ENCODE measurements at places on chromosomes 2 and 18.

- DNase-seq = peak; percentile 62
These were observed 81.1 kb downstream of the RAPH1 start for GRCh38 chr2:203453858-203454451.

GRCh38 chr2:25115902-25116301 is 52.5 kb downstream of the POMC start:
- no peak for DNase-seq

- DNase-seq = no peak
These were observed 1.4 kb upstream of the GAD1 start for GRCh38 chr2:170815311-170815710.

DNA sequence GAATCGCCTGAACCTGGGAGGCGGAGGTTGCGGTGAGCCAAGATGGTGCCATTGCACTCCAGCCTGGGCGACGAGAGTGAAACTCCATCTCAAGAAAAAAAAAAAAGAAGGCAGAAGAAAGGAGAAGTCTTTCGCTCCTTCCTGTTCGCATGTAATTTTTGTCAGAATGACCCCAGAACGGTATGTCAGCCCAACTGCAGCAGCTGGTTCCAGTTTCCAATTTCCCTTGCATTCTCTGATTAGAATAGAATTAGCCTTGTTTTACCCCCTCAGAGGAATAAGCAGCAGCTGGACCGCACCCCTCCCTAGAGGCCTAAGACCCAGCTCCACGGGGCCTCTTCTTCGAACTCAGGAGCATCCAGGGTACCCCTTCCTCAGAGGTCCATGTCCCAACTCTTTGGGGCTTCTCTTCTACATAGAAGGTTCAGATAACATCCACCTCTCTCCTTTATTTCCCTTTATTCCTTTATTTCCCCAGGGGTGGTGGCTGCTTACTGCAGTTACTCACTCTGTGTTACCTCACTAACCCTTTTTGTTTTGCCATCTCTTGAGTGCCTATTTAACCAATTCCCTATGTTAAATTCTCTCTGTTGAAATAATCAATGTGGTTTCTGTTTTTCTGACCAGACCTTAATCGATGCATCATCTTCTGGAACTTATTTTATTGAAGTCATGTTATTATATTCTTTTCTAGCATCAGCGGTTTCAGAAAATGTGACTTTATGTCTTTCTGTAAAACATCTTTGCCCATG is 7.2 kb upstream of the PUM2 start:
- no peak for DNase-seq

DNA sequence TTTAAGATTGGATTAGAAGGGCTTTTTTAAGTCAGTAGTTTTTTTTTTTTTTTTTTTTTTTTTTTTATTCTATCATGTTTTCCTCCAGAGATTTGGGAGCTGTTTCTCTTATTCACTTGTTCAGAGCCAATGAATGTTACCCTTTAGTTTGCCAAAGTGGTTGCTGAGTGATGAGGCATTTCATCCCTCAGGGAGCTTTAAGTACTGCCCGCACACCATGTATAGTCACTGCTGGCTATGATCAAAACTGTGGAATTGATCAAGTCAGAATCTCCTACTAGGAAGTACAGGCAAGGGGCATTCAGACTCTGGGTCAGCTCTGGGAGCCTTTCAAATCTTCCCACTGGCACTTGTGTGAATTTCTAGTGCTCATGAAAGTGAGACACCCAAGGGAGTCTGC is 201.6 kb downstream of the IKZF2 start:
- no peak for DNase-seq

GRCh38 chr18:27109451-27109850 is 75.7 kb downstream of the CHST9 start:
- DNase-seq = no peak

DNA sequence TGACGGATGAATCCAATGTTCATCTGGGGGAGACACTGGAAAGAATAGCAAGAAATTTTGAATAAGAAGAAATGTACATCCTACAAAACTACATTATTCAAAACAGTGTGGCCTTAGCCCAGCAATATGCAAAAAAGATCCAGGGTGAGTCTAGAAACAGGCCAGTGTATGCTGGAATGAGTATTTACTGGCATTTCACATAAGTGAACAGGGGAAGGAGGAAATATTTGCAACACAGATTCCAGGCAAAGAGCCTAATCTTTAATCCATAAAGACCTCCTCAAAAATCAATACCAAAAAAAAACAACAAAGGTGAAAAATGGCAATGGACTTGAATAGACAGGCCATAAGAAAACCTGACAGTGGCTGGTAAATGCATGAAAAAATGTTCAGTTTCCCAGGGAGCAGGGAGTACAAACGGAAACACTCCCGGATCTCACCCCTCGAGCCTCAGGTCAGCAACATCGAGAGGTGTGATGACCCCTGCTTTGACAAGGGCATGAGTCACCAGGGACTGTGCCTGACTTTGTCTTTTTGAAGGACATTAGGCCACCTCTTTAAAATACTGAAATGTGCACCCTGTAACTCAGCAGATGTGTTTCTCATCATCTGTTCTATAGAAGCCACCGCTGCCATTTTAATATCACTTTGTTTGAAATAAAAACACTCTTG is 12.7 kb upstream of the GPC1 start:
- DNase-seq = no peak

- DNase-seq = no peak
These were observed 102.8 kb downstream of the HIBCH start for GRCh38 chr2:190216829-190217228.

- DNase-seq = no peak
These were observed 106.0 kb downstream of the DTNB start for GRCh38 chr2:25567406-25567805.

DNA sequence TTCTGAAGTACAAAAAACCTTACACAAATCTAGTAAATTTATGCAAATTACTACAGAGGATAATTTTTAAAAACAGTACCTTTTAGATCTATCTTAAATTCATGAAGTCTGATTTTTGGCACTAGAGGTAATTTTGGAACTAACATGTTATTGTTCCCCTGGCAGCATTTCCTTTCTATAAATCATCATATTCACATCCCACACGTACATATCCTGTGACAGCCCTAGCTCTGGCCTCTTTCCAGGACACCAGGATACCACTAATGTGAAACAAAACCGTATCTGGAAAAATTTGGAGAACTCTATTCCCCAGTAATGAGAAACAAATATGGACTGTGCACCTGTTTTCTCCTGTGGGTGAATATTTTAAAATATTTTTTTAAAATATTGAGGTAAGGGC is 14.0 kb upstream of the BIRC6 start:
- DNase-seq = no peak

- DNase-seq = no peak
These were observed 9.4 kb downstream of the BCL11A start for GRCh38 chr2:60544062-60544461.

DNA sequence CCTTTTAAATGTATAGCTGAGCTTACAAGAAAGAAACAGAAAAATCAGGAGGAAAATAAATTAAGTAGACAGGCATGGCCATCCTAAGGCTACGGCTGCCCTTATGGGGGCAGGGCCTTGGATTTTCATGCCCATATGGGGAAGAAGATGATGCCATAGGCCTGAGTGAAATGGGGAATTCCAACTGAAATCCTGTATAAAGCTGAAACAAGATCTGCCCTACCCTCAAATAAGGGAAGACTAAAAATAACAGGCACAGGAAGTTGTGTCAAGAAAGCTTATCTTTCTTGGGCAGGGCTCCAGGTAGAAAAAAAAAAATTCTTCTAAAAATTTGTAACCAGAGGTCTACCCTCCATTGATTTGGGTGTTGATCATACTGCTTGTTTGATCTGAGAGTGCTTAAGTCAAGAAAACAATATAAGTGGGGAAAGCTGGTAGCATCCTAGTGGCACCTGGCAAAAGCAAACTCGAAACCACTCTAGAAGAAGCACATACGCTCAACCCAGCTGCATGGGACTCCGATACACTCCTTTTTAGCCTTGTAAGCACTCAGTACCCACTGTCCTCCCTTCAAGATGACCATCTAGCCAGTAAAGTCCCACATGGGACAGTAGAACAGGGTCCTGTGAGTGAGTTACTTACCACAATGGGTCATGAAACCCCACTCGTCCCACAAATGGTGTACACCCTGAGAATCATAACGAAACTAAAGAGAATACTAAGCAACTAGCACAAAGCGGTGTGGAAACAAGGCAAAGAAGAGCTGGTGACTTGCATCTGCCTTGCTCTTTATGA is 22.3 kb downstream of the DNAH7 start:
- DNase-seq = peak; percentile 5

GRCh38 chr2:182642328-182642727 is 73.7 kb upstream of the DNAJC10 start:
- no peak for DNase-seq

DNA sequence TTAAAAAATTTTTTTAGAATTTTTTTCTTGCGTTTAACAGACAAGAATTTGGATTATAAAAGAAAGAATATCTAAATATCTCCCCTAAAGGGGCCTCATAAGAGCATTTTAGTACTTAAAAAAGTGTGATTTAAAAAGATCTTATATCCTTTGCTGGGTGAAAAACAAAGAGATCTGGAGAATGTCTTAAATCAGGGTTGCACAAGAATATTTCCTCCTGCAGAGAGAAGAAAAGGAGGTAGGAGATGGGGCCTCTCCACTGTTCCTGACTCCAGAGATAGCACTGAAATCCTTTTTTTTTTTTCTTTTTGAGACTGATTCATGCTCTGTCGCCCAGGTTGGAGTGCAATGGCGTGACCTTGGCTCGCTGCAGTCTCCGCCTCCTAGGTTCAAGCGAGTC is 68.5 kb upstream of the OSR1 start:
- DNase-seq = no peak

GRCh38 chr2:38791744-38792143 is 13.7 kb downstream of the GEMIN6 start:
- no peak for DNase-seq

DNA sequence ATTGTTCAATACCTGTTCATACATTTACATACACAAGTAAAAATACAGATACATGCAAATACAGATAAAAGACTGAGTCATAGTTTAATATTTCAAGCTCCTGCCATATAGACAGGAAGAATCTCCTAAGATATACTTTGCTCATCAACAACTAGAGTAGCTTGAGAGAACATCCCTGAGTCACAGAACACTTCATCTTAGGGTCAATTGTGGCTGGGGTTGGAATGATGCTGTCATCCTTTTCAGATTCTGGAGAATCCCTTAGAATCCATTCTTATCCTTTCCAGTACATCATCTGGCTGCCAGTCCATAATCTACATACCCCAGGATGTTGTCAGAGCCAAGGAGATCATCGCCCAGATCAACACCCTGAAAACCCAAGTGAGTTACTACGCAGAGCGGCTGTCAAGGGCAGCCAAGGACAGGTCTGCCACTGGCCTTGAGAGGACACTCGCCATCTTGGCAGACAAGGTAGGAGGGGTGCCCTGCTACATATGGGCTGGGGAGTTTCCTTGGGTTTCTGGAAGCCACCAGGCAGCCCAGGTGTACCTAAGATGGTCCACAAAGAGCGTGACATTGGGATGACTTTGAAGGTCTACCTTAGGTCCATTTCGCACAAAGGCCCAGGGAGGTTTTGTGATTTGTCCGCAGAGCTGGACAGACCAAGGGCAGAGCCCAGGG is 55.7 kb downstream of the COA5 start:
- DNase-seq = no peak

- no peak for DNase-seq
These were observed 123.1 kb downstream of the CELF4 start for GRCh38 chr18:37442477-37442876.

GRCh38 chr18:78364388-78364960 is 615.1 kb upstream of the SALL3 start:
- DNase-seq = no peak

- no peak for DNase-seq
These were observed 70.8 kb downstream of the EPHA4 start for GRCh38 chr2:221501210-221501882.

- no peak for DNase-seq
These were observed 13.5 kb downstream of the RASGRP3 start for GRCh38 chr2:33489835-33490431.

GRCh38 chr2:11750917-11751316 is 4.5 kb downstream of the LPIN1 start:
- peak; percentile 64 for DNase-seq

GRCh38 chr18:55465313-55465712 is 122.7 kb downstream of the TCF4 start:
- DNase-seq = no peak

DNA sequence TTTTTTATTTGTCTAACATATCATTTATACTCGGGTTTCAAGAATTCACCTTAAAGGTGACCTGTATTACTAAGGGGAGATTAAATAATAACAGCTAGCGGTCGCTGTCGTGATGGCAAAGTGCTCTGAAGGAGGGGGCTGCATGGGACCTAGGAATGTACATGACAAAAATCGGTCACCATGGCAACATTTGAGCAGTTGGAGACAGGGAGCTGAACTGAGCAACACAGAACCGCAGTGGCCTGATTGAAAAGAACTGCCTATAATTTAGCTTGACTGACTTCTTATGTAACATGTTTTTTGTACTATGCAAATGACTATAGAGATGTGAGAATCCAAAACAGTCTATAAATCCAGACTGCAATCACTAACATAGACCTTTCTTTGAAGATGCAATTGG is 34.3 kb upstream of the EPHA4 start:
- no peak for DNase-seq

DNA sequence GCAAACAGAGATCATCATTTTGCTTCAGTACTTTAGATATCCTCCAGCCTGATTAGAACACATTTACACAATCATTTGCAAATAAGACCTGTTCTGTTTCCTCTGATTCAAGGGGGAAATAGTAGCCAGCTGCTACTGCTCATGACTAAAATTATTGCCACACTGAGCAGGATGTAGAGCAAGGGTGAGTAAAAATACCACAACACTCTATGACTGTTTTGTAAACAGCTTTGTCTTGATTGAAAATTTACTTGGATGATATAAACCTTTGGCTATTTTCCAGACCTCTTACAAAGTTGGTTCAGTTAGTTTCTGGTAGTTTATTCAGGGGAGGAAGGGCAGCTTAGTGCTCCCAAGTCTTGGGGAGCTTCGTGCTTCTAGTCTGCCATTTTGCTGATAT is 286.4 kb upstream of the CNTNAP5 start:
- DNase-seq = no peak

- DNase-seq = no peak
These were observed 27.7 kb downstream of the NFATC1 start for GRCh38 chr18:79423211-79424007.

DNA sequence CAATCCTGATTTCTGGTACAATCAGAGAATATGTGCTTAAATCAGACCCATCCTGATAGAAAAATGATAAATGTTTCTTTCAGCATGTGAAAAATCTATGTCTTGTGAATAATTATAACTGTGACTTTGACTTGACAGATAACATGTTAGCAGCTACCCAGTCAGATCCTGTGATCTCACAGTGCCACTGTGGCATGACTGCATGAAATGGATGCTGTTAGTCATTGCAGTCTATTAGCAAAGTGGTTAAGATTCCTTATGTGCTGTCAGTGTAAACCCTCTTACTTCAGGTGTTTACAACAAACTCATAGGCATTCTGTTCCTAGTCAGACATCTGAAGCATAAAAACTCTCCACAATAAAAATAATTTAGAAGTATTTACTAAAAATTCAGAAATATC is 244.6 kb upstream of the RND3 start:
- DNase-seq = no peak

DNA sequence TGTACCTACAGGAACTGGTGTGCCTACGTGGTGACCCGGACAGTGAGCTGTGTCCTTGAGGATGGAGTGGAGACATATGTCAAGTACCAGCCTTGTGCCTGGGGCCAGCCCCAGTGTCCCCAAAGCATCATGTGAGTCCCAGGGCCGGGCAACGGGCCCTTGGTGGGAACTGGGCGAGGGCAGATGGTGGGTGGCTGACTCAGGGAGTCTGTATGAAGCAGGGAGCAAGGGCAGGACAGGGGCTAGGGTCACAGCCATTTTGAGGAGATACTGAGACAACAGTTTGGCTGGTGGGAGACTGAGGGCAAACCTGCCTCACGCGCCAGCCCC is 1.7 kb downstream of the EMILIN1 start:
- no peak for DNase-seq

- no peak for DNase-seq
These were observed 34.5 kb downstream of the LYPD6 start for GRCh38 chr2:149364839-149365238.

Data from T-helper 2 cell (primary cell).